Activated naive CD8-positive, alpha-beta T cell treated with anti-CD3 and anti-CD28 coated beads, Interleukin-2, amount 50 U/mL, for 16 hours (primary cell): ENCODE measurements at places on chromosomes 3 and 15.

- no peak for DNase-seq
Measured at GRCh38 chr15:75720787-75721479, 8.3 kb upstream of the CSPG4 start.

DNA sequence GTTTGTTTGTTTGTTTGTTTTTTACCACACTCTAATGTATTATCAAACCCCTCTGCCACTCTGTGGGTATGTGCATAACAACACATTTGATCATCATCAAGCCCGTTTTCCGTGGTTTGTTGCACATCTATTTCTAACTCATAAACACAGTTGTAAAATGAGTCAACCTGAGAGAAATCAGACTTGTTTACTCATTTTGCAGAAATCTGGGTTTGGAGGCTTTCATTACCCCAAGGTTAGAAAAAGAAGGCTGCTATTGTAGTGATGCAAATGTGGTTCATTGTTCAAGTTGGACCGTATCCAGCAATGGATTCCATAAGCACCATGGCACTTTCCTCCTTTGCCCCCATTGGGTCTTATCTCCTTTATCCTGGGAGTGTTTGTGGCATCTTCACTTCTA, 353.2 kb upstream of the SOX2 start:
- no peak for DNase-seq

GRCh38 chr3:16513141-16514020, at the start of gene RFTN1:
TSS of gene RFTN1 (minus strand) at chr3:16513699. CDS start at chr3:16493869, 19,830 bp downstream.
- peak; percentile 4 for DNase-seq

- no peak for DNase-seq
Measured at GRCh38 chr15:43255376-43255775, 11.4 kb downstream of the TGM5 start.

DNA sequence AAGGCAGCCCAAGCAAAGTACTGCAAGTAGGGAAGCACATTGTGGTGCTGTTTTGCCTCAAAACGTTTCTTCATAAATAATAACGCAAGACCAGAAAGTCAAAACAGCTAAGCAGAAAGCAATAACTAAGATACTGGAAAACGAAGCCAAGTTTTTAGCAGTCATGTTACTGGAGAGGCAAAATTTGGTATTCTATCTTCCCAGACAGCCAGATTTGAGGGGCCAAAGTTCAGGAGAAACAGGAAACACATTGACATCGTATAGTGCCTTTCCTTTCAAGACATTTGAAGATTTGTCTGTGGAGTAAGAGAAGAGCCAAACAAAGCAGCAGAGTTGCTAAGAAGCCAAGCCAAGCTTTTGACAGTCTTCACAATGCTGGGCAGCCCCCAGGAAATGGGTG, 843.6 kb upstream of the NECTIN3 start:
- no peak for DNase-seq

DNA sequence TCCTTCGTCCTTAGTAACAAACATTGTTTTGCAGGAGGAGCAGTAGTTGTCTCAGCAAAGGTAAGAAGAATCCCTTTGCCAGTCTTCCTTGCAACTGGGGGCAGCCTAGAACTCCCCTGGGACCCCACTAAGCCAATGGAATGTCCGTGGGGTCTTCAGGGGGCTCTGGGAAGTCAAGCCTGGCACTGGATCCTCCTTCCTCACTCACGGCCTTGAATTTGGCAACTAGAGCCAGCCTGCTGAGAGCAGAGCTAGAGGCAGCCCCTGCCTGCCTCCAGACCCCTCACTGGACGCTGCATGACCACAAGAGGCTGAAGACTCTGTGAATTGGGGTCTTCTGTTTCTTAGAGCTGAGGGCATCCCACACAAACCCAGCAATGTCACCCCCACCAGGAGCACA, 18.6 kb upstream of the PRR23E start:
- no peak for DNase-seq

- DNase-seq, result no peak
Measured at GRCh38 chr15:83926116-83926515, 272.2 kb downstream of the ADAMTSL3 start.

- no peak for DNase-seq
Measured at GRCh38 chr15:39242345-39242744, 338.5 kb upstream of the THBS1 start.

- no peak for DNase-seq
Measured at GRCh38 chr3:103410231-103410630, 975.4 kb downstream of the ZPLD1 start.

DNA sequence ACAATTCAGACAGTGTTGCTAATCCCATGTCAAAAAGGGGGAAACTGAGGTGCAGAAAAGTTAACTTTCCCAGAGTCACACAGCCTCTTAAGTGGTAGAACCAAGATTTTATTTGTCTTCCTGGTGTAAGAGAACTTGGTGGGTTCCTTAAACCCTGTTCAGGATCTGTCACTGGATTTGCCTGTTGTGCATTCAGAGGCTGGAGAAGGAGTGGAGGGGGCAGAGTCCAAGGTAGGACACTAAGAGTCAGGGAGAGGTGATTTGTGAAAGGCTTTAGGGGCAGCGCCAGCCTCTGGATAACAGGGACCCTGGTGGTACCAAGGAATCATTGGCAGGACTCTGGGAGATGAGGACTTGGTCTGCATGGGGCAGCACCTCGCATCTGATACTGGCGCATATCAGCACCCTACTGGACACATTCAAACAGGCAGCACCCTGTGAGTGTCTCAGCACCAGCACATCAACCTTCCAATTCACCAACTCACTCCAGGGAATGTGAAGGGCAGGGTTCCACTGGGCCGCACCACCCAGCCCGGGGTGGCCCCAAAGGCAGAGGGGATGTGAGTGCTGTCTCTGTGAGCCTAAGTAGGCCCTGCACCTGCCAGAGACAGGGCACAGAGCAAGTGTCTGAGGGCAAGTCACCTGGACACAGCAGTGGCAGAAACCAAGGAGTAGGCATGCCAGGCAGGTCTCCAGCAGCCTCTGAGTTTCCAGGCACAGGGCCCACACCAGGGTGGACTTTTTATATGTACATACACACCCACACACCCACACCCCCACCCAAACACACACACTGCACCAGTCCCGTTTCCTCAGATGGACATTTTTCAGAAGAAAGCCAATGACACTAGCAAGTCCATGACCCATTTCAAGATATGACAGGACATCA, 71.6 kb downstream of the LIPC start:
- no peak for DNase-seq
